ENCODE measurements at places on chromosomes 3 and 15. TPM values are rescaled to one million over a fixed set of nuclear protein-coding genes. Genes with fewer than 3 reads are reported as not detected.

FRMD5 gene
- total RNA-seq, result 5.1 TPM

GRCh38 chr3:47194994-47195393 is 31.1 kb upstream of the SETD2 start:
- DNase-seq, result no peak
- H3K27me3 ChIP-seq, result no peaks in the 10 kb centered on the region
- no peaks in the 10 kb centered on the region for H3K4me1 ChIP-seq
- no peak overlapping the region for H3K27ac ChIP-seq
- H3K4me3 ChIP-seq, result no peak overlapping the region
- H3K36me3 ChIP-seq, result no peaks in the 10 kb centered on the region

- H3K27me3 ChIP-seq, result no peaks in the 10 kb centered on the region
- H3K36me3 ChIP-seq, result no peaks in the 10 kb centered on the region
- H3K4me1 ChIP-seq, result no peaks in the 10 kb centered on the region
- H3K27ac ChIP-seq, result no peak overlapping the region
- no peak overlapping the region for H3K4me3 ChIP-seq
- DNase-seq, result no peak
These were observed 12.5 kb upstream of the THRB start for GRCh38 chr3:24506966-24507775.

DNA sequence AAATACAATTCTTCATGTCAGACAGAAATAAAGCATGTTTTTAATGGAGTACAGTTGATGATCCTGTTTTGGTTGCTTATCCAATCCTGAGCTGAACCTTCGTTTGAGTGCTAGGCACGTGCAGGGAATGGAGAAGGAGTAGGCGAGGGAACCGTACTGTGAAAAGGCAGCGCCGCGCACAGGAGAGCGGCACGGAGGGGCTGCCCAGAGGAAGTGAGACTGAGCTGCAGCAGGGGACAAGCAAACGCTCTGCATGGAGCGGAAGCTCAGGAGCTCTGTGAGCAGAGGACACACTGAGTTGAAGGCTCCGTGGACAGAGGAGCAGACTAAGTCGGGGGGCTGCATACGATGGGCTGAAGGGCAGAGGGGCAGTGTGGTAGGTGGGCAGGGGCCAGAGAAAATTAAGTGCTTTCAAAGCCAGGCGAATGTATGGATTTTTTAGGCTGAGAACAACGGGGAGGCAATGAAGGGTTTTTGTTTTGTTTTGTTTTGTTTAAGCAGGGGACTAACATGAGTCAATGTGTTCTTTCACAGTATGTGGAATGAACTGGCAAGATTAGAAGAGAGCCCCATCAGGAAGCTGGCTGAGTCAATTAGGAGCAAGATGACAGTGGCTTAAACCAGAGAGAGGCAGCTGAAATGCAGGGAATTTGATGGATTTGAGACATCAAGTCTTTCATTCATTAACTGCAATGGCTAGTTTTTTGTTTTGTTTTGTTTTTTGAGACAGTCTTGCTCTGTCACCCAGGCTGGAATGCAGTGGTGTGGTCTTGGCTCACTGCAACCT is 23.8 kb upstream of the TM2D3 start:
- DNase-seq, result no peak
- peak overlapping the region; percentile 2 for H3K27ac ChIP-seq
- no peak overlapping the region for H3K4me3 ChIP-seq
- H3K4me1 ChIP-seq, result peaks cover 6% of the 10 kb centered on the region

TRPC1 gene
- 13.3 TPM for total RNA-seq

GRCh38 chr3:148428862-148429605 is 268.7 kb upstream of the AGTR1 start:
- no peaks in the 10 kb centered on the region for H3K36me3 ChIP-seq
- no peak overlapping the region for H3K4me3 ChIP-seq
- H3K4me1 ChIP-seq, result no peaks in the 10 kb centered on the region
- no peak overlapping the region for H3K27ac ChIP-seq

CAMP gene
- total RNA-seq, result not detected

GRCh38 chr3:14152233-14152962 is 26.0 kb downstream of the XPC start:
- no peak for DNase-seq
- H3K27me3 ChIP-seq, result no peaks in the 10 kb centered on the region
- no peak overlapping the region for H3K27ac ChIP-seq

- peak overlapping the region; percentile 44 for H3K27ac ChIP-seq
- no peak for DNase-seq
- no peaks in the 10 kb centered on the region for H3K36me3 ChIP-seq
- peaks cover 10% of the 10 kb centered on the region for H3K27me3 ChIP-seq
- H3K4me1 ChIP-seq, result no peaks in the 10 kb centered on the region
- no peak overlapping the region for H3K4me3 ChIP-seq
These were observed 78.4 kb downstream of the CCR1 start for GRCh38 chr3:46129588-46130272.

GRCh38 chr3:10334459-10334858 is 13.5 kb upstream of the SEC13 start:
- no peaks in the 10 kb centered on the region for H3K36me3 ChIP-seq
- H3K4me3 ChIP-seq, result no peak overlapping the region
- no peak for DNase-seq
- peaks cover 35% of the 10 kb centered on the region for H3K27me3 ChIP-seq
